ENCODE measurements at places on chromosomes 4 and X. TPM values are rescaled to one million over a fixed set of nuclear protein-coding genes. Genes with fewer than 3 reads are reported as not detected.

Gene CYTL1
- 9.8 TPM for total RNA-seq

Gene ARMCX4
- 15.4 TPM for total RNA-seq

Gene F9
- not detected for total RNA-seq

GRCh38 chr4:52838729-52839586, 23.2 kb upstream of the RASL11B start:
- H3K36me3 ChIP-seq, result no peaks in the 10 kb centered on the region
- H3K27ac ChIP-seq, result no peak overlapping the region
- DNase-seq, result no peak
- H3K4me1 ChIP-seq, result peaks cover 25% of the 10 kb centered on the region
- H3K4me3 ChIP-seq, result no peak overlapping the region
- no peaks in the 10 kb centered on the region for H3K27me3 ChIP-seq

Gene SHROOM3
- total RNA-seq, result 34.0 TPM

Measured in H1 (cell line).